ENCODE measurements at places on chromosomes 3 and 15.

DNA sequence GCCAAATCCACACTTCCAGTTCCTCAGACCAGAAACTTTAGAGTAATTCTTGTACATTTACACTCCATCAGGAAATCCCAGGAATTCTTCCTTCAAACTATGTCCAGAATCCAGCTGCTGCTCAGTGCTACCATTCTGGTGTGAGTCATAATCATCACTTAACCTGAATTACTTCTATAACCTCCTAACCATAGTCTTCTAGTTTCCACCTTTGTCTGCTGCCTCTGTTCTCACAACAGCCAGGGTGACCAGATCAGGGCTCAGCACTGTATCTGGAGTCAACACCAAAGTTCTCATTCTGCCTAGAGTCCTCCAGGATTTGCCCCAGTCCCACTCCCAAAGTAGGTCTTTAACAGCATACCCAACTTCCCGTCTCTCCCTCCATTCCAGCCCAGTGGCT, 3.4 kb downstream of the CLDND1 start:
- no peak for DNase-seq

GRCh38 chr15:29089731-29090616, 179.6 kb downstream of the NSMCE3 start:
- DNase-seq, result no peak

DNA sequence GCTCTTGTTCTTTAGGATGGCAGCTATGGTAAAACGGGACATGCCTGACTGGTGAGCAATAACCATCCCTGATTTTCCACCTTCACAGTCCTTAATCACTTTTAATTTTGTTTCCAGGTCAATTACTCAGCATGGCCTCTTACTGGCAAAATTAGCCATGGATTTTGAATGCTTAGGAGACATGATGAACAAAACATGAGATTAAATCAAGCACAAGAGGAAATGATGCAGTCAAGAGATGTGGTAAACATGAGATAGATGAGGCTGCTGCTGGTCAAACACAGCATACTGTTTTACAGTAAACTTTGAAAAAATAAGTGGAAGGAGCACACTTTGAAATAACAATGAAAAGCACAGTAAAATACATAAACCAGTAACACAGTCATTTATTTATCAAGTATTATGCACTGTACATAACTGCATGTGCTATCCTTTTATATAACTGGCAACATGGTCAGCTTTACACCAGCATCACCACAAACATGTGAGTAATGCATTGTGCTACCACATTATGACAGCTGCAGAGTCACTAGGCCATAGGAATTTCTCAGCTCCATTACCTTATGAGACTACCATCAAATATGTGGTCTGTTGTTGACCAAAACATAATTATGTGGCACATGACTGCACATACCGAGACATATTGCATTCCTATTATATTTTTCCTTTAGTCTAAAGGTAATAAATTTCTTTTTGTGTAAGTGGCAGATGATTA, 30.1 kb upstream of the ZNF502 start:
- DNase-seq, result no peak

GRCh38 chr3:100782348-100782747, 73.1 kb downstream of the TFG start:
- DNase-seq, result no peak

- DNase-seq, result no peak
Observed at GRCh38 chr15:25251700-25252390, 187.0 kb downstream of the UBE3A start.

DNA sequence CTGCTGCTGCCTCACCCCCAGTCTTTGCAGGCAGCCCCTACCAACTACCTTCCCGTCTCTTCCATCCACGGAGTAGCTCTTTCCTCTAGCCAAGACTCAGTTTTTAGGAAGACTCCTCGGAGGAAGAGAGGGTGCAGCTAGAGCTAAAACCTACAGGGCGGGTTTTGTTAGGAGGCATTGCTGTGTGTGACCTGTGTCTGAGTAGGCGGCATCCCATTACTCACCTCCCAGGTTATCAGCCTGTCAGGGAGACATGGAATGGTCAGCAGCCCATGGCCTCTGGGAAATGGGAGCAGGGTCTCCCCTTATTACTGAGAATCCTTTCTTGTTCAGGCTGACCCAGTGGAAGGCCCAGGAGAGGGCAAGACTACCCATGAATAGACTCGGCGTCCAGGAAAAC, 43.8 kb upstream of the FGD5 start:
- no peak for DNase-seq

DNA sequence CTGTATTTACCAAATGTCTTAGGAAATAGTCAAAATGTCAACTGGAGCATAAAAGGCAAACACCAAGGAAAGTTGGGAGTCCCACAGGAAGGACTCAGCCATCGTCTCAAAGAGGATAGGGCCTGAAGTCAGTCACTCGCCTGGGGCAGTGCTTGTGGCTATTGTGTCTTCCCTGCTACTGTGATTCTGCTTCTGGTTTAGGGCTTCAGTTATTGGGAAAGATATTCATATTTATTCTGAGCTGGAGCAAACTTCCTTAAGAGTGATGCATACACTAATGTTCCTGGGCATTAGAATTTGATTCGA, 118.1 kb downstream of the EDEM1 start:
- no peak for DNase-seq

GRCh38 chr3:14552717-14553116, 12.6 kb upstream of the GRIP2 start:
- no peak for DNase-seq

DNA sequence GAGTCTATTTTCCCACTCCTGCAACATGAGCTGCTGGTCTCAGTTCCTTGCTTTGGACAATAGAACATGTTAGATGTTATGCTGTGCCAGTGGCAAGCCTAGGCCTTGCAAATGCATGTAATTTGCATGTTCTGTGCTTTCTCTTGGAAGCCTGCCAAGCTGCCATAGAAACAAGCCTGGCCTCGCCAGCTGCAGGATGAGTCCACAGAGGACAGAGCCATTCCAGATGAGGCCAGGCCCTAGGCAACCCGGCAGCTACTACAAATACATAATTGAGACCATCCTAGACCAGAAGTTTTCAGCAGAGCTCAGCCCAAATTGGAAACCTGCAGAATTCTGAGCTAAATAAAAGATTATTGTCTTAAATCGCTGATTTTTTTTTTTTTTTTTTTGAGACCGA, 39.6 kb downstream of the TRIM69 start:
- no peak for DNase-seq

- no peak for DNase-seq
Observed at GRCh38 chr3:142647856-142648255, 51.7 kb downstream of the PLS1 start.

Measured in stimulated activated CD8-positive, alpha-beta memory T cell treated with anti-CD3 and anti-CD28 coated beads, Interleukin-15, amount 100 ng/mL, for 24 hours (primary cell).